Inflammatory macrophage treated with lipopolysaccharide for 1 hour (primary cell): ENCODE measurements at places on chromosomes 12 and 14.

- DNase-seq = no peak
These were observed 6.8 kb upstream of the SIX1 start for GRCh38 chr14:60655898-60656685.

- DNase-seq = no peak
These were observed 278.1 kb upstream of the SOX5 start for GRCh38 chr12:24227551-24227950.

- DNase-seq = no peak
These were observed 1178.8 kb downstream of the VRK1 start for GRCh38 chr14:97975962-97976361.

GRCh38 chr14:94451091-94451771 lies 1.4 kb downstream of the SERPINA11 start:
- DNase-seq = no peak

GRCh38 chr12:125797421-125798175 lies 732.4 kb downstream of the AACS start:
- DNase-seq = no peak

- no peak for DNase-seq
These were observed 187.4 kb upstream of the SLC16A7 start for GRCh38 chr12:59408431-59408830.

DNA sequence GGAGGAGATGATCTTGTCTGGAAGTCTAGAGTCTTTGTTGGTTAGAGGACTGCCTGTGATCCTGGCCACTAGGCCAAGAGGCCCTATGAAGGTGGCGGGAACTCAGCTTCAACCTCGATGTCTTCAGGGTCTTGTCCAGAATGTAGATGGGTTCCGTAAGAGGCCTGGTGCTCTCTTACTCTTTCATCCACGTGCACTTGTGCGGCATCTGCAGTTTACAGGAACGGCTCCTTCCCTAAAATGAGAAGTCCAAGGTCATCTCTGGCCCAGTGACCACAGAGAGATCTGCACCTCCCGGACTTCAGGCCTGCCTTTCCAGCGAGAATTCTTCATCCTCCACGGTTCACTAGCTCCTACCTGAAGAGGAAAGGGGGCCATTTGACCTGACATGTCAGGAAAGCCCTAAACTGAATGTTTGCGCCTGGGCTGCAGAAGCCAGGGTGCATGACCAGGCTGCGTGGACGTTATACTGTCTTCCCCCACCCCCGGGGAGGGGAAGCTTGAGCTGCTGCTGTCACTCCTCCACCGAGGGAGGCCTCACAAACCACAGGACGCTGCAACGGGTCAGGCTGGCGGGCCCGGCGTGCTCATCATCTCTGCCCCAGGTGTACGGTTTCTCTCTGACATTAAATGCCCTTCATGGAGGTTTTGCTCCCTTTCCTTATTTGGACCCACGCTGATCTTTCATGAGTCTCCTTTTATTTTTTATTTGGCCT lies 17.7 kb downstream of the WNT5B start:
- peak; percentile 56 for DNase-seq

- no peak for DNase-seq
These were observed 2.8 kb downstream of the NUDT14 start for GRCh38 chr14:105178069-105178867.

- DNase-seq = no peak
These were observed 47.2 kb upstream of the PLEKHG3 start for GRCh38 chr14:64656986-64657385.

DNA sequence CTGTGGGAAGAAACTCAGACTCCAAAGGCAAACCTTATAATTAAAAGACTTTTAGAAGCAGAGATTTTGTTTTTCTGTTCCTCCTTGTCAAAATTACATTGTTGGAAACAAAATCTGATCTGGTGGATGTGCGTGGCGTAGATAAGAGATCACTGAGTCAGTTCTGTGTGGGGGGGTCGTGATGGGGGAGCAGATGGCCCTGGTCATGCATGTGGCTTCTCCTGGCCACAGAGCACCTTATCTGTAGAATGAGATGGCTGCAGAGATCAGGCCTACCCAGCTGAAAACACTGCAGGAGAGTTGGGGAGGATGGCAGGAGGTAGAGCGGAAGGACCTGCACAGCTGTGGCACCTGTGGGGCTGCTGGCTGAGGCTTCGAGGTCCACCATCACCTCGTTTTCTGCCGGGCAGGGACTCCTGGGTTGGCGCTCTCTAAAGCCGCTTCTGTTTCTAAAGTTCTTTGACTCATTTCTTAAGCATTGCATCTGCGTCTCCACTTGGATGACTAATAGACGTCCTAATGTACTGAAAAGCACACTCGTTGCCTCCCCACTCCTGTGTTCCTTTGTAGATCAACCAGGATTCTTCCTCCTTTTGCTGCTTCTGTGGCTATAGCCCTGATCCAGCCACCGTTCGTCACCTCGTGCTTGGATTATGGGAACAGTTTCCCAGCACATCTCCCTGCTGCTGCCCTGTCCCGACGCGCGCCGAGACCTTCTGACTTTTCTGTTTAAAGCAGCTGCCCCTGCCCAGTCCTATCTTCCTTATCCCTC lies 93.4 kb downstream of the TSPAN9 start:
- DNase-seq = no peak

GRCh38 chr12:60935981-60936761 lies 1324.0 kb upstream of the USP15 start:
- no peak for DNase-seq

DNA sequence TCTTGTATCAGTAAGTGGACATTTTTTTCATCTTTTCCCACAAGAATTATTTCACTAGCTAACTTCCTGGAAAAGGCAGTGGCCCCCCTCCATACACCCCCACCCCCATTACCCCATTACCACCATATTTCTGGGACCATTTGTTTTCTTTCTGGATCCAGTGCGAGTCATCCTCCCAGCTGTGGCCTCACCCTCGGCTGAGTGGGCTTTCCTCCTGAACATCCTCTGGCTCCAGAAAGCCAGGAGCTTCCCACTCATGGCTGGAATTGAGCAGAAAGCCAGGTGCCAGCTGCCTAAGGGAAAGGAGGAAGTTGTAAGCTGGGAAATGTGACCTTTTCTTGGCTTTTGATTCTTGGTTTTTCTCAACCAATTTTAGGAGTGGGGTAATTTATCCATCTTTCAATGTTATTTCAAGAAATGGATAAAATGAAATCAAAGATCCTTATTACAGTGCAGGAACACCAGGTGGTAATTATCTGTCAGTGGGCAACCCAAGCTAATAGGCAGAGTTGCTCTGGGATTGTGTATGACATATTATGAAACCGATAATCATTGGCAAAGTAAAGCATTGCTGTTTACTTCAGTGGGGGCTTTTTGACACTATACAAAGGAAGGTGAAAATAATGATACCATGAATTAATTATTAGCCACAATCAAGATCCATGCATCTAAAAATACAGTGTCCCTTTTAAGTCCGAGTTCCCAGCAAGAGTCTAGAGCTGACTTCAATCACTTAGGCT lies 124.6 kb downstream of the KICS2 start:
- DNase-seq = no peak

- peak; percentile 43 for DNase-seq
These were observed 72.0 kb downstream of the C12orf56 start for GRCh38 chr12:64318605-64319004.

DNA sequence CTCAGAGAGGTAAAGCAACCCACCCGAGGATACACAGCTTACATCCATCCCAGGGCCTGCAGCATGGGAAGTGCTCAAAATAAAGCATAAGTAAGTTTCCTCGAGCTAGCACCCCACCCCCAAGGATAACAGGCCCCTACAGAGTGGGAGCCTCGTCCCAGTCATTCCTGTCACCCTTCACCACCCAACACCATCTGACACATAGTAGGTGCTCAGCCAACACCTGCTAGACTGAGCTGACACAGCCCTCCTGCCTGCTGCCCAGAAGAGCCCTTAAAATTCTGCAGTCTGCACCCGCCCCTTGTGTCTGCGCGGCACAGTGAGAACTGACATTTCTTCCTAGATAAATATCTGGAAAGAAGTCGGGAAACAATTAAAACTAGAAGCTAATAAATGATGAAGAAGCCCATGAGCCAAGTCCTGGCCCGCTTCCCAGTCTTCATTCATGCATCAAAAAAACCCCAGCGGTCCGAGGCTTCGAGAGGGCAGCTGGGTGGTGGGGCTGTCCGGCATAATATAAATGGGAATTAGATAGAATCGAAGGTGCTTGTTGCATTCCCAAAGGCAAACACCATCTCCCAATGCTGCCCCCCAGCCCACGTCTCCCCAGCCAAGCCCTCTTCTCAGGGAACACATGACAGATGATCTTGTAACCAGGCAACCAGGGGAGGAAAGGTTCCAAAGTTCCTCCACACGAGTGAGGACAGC lies 76.2 kb downstream of the BCL11B start:
- DNase-seq = no peak

DNA sequence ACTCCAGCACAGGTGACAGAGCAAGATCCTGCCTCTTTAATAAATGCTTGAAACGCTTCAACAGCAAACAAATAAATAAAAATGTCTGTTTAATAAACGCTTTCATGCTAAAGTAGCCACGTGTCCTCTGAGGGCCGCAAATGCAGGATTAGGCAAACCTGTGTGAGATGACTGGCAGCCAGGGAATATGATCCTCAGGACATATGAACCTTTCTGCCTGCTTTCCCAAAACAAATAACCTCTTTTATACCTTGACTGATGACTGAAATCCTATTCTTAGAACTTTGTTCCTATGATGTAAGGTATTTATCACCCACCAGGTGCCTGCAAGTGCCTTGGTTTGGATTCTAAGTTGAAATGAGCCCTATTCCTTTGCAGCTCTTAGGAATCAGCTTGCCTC lies 14.5 kb upstream of the FLVCR2 start:
- DNase-seq = no peak

DNA sequence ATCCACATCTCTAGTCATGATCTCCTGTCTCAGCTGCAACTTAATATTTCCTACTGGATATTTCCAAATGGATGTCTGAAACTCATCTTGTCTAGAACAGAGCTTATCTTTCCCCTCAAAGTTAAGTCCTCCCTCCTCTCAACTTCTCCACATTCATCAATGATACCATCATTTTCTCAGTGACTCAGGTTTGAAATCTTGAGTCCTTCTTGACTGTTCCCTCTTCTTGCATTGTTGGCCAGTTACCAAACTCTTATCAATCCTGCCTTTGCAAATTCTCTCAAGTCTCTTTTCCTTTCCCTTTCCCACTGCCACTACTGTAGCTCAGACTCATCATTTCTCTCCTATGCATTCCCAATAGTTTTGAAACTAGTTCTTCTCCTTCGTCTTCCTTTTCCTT lies 14.3 kb upstream of the CHURC1 start:
- DNase-seq = no peak

DNA sequence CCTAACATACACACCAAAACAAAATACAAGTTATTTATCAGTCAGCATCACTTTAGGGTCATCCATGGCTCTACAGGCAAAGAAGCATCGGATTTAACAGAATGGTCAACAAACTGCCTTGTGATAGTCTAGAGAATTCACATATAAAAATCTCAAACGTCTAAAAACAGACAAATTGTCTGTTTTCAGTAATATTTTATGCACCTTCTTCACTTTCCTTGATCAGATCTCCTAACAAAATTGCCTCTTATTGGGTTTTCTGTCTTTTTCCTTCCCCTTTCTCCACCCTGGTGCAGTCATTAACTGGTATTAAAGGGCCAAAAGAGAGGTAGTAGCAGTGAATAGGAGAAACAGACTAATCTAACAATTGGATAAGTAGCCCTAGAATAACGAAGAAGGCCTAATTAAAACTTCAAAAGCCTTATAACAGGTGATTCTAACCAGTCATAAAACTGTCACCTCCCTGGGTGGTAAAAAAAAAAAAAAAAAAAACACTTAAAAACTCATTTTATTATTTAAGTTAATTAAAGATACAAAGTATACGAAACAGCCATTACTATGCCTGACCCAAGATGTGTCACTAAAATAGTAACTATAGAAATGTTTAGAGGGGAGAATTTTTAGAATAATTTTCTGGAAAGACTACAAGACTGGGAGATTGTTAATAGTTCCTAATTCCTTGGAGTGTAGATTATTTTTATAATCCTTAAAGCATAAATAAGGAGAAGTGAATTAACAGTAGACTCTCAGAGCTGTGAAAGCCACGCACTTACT lies 1.5 kb downstream of the KIF21A start:
- no peak for DNase-seq

DNA sequence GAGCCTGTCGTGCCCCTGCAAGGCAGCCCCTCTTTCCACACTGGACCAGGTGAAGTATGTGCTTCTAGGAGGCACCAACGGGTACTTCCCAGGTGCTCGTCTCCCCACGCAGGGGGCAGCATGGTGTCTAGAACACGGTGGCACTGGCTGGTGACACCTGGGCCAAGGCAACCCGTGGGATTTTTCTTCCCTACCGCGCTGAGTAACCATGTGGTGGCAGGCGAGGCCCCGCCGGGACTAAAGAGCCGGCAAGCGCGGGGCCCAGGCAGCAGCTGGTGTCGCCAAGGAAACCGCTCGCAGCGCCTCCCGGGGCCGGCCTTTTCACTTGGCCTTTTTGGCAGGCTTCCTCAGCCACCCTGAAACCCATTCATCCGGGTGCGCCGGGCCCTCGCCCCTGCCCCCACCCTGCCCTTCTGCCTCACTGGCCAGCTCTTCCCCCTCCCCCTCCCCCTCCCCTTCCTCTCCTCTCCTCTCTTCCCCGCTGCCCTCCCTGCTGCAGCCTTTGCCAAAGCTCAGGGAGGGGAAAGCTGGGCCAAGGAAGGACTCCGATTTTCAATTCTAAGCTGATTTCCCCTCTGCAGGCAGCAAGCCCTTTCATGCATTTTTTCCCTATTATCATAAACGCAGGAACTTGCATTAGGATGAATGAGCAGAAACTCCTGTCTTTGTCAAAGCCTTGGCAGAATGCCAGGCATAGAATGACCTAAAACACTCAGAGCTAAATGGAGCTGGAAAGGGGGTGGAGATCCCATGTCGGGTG lies 81.2 kb downstream of the IRF2BPL start:
- peak; percentile 83 for DNase-seq

- DNase-seq = peak; percentile 30
These were observed 59.0 kb upstream of the STXBP6 start for GRCh38 chr14:25108959-25109358.

- no peak for DNase-seq
These were observed 60.1 kb upstream of the DICER1 start for GRCh38 chr14:95217391-95217900.

DNA sequence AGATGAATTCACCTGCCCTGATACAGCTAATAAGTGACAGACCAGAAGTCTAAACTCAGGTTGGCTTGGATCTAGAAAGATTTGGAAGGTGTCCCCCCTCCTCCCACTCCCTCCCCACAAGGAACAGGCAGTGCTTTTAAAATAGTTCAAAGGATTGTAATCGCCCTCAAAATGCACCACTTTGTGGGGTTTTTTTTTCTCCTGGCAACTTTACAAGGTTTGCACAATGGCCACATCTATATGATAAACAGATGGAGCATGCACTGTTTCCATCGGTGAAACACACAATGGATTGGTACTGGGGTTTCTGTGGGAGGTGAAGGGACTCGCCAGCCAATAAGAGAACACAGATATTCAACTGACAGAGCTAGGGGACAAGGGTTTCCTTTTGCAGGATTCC lies 137.4 kb downstream of the LLPH start:
- DNase-seq = no peak

GRCh38 chr14:37420622-37421021 lies 174.4 kb downstream of the FOXA1 start:
- no peak for DNase-seq

GRCh38 chr12:41409628-41410027 lies 221.5 kb downstream of the PDZRN4 start:
- no peak for DNase-seq

GRCh38 chr14:22573804-22574203 lies 15.2 kb downstream of the DAD1 start:
- peak; percentile 32 for DNase-seq

- no peak for DNase-seq
These were observed 52.8 kb upstream of the EML1 start for GRCh38 chr14:99740411-99740810.

- peak; percentile 77 for DNase-seq
These were observed 28.4 kb downstream of the IRAK3 start for GRCh38 chr12:66217342-66217917.

- no peak for DNase-seq
These were observed 12.2 kb downstream of the TEDC1 start for GRCh38 chr14:105503296-105503640.
